ENCODE measurements at places on chromosomes 13 and 19.

GRCh38 chr19:53864308-53864836 is 3.3 kb upstream of the MYADM start:
- no peak for DNase-seq

GRCh38 chr13:39296193-39296592 is 257.9 kb downstream of the NHLRC3 start:
- no peak for DNase-seq

GRCh38 chr13:73656863-73657262 is 477.3 kb downstream of the KLF12 start:
- peak; percentile 23 for DNase-seq

- peak; percentile 96 for DNase-seq
Observed at GRCh38 chr13:33494596-33495204, 209.1 kb upstream of the STARD13 start.

- DNase-seq: no peak
Observed at GRCh38 chr13:48456546-48456945, 43.6 kb upstream of the LPAR6 start.

- DNase-seq: no peak
Observed at GRCh38 chr19:47111682-47112165, 1.9 kb downstream of the ZC3H4 start.

DNA sequence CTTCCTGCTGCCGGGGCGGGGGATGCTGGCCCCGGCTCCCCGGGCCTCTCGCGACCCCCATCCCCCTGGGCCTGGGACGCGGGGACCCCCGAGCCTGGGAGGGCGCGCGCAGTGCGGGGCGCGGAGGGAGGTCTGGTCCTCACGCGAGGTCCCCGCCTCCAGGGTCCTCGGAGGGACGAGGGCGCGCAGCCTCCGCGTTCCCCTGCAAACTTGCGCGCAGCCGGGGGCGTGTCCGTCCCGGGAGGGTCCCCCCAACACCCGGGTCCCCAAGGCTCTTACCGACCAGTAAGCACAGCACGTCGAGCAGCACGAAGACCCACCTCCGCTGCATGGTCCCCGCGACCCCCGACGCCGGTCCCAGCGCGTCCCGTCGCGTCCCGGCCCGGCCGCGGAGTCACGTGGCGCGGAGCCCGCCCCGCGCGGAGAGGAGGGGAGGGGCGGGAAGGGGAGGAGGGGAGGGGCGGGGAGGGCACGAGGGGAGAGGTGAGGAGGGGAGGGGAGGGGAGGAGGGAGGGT is at the start of gene PLPP2:
PLPP2 (minus strand) TSS at position 398 of the 516 bp plus-strand sequence; CDS start at position 331, 67 bp downstream.
- DNase-seq: peak; percentile 13

DNA sequence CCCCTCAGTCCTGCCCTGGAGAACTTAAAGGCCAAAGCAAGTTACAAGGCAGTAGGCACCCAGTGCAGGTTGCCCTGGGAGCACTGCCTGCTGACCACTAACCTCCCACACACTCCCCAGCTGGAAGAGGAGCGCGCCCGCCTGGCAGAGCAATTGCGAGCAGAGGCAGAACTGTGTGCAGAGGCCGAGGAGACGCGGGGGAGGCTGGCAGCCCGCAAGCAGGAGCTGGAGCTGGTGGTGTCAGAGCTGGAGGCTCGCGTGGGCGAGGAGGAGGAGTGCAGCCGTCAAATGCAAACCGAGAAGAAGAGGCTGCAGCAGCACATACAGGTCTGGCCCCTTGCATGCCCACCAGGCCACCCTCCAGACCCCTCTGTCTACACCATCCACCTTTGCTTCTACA is 61.1 kb downstream of the KCNC3 start:
- no peak for DNase-seq

- no peak for DNase-seq
Observed at GRCh38 chr19:7706188-7706954, 4.4 kb upstream of the FCER2 start.

- no peak for DNase-seq
Observed at GRCh38 chr19:1244693-1245451, 3.3 kb downstream of the ATP5F1D start.

- no peak for DNase-seq
Observed at GRCh38 chr13:47835470-47836228, 165.4 kb downstream of the SUCLA2 start.

DNA sequence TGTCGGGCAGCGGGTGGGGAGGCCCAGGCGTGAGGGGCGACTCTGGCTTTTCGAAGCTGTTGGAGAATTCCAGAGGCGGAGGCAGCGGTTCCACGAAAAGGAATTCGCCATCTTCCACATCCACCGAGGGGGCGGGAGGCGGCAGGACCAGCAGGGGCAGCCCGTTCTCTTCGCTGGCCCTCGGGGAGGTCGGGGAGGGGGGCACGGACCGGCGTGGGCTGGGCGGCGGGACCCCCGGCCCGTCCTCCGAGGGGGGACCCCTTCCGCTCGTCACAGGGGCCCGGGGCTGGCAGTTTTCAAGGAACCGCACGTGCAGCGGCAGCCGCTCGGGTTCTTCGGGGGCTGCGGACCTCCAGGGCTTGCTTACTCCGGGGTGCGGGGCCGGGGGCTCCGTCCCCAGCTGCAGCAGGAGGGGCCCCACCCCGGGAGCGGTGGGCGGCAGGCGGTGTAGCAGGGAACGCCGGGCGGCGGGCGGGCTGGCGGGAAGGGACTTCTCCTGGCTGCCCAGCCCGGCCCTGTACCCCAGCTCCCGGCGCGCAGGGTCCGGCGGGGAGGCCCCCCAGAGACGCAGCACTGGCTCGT is 18.0 kb downstream of the C19orf81 start:
- no peak for DNase-seq

DNA sequence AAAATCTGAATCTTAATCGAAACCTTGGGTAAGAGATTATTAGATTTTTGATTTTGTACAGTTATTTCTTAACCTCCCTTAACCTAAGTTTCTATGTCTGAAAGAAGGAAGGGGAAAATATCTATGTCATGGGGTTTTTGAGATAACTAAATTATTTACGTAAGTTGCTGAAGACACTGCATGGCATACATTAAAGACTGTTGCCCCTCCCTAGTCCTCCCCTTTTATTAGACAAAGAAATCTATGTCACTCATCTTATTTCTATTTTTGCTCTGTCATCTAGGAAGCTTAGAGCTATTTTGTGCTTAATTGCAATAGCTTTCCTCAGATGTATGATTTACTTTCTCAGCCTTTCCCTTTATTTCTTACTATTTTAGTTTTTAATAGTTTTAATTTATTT is 15.0 kb downstream of the COG6 start:
- no peak for DNase-seq

GRCh38 chr13:109226631-109227030 is 559.8 kb downstream of the IRS2 start:
- DNase-seq: peak; percentile 20

DNA sequence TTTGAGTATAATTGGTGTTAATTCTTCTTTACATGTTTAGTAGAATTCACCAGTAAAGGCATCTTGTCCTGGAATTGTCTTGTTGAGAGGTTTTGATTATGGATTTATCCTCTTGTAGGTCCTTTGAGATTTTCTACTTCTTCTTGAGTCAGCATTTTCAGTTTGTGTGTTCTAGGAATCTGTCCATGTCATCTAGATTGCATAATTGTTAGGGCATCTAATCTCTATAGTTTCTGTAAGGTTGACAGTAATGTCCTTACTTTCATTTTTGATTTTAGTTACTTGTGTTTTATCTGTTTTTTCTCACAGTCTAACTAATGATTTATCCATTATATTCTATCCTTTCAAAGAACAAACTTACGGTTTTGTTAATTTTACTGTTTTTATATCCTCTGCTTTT is 492.0 kb downstream of the FGF9 start:
- DNase-seq: no peak
